ENCODE measurements at places on chromosomes 2 and 18. TPM values are rescaled to one million over a fixed set of nuclear protein-coding genes. Genes with fewer than 3 reads are reported as not detected.

DNA sequence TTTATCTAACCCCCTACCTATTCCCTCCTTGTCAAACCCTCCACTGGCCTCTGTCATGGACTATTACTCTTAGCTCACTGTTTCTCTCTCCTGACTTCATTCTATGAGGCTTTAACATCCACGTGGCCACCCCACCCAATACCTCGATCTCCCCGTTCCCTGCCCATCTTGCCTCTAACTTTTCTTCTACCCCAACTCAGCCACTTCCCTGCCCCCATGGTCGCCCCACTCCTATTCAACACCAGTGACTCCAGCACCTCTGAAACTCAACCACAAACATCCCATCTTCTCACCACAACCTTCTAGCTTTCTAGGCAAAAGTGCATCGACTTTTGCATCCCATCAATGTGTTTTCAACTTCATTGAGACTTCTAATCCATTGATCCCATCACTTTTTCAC lies 94.2 kb upstream of the EPAS1 start:
- no peak overlapping the region for H3K27ac ChIP-seq
- no peak overlapping the region for H3K4me3 ChIP-seq
- DNase-seq: no peak
- H3K36me3 ChIP-seq: 0 out of 2 replicates have a peak, but pooled peaks cover 2% of the 10 kb centered on the region
- peaks cover 10% of the 10 kb centered on the region for H3K4me1 ChIP-seq

The ZNF2 gene
- total RNA-seq: 2.4 TPM

DNA sequence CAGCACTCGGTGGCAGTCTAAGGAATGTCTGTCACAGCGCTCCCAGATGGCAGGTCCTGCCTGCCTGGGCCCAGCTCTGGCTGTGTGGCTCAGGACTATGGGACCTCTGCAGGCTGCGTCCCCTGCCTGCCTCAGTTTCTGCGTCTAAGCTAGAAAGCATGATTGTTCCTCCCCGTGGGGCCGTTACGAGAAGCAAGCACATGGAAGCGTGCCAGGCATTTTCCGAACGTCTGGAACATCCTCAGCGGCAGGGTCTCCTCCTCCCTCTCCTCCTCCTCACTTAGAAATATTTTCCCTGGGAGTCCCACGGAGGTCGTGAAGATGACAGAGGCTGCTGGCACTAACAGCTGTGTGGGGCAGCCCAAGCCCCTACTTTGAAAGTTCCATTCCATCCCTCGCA lies 43.3 kb downstream of the LRRFIP1 start:
- H3K27me3 ChIP-seq: no peaks in the 10 kb centered on the region
- no peak overlapping the region for H3K4me3 ChIP-seq
- no peak for DNase-seq
- no peak overlapping the region for H3K27ac ChIP-seq
- H3K4me1 ChIP-seq: peaks cover 68% of the 10 kb centered on the region

- H3K4me3 ChIP-seq: no peak overlapping the region
- no peak for DNase-seq
- H3K4me1 ChIP-seq: no peaks in the 10 kb centered on the region
- H3K27ac ChIP-seq: no peak overlapping the region
- no peaks in the 10 kb centered on the region for H3K27me3 ChIP-seq
Measured at GRCh38 chr2:203543898-203544328, 8.8 kb upstream of the RAPH1 start.

DNA sequence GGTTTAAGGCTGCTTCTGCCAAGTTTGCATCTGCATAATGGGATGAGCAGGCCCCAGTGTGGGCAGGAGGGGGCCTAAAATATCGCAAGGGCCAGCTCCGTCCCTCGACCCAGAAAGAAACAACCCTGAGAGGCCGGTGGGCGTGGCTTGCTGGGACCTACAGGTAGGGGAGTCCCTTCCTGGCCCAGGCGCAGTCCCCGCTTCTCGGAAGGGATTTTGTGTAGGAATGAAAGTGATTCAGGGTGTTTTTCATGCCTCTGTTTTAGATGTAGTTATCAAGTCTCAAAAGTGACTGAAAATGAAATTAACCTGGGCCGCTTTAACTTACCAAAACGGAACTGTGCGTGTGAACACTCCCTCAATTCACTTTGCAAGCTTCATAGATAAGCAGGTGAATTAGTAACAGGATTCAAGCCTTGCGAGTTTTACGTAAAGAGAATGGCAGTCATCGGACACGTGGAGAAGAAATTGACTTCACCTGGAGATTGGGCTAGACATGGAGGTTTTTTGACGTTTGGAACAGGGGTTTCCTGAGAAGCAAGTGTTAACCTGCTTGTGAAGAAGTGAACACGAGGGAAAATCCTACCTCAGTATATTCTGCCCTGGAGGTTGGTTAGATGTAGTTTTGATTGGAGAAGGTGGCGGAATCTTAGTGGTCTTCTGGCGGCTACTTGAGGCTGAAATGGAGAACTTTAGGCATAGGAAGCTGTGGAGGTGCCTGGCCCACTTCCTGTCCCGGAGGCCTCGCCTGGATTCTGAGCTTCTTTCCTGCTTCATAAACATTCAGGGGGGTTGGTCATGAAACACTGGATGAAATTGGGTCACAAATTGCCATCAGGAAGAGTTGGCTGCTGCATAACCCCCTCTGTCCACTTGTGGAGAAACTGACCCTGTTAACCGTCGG lies 1.7 kb downstream of the NCK2 start:
- H3K27ac ChIP-seq: peak overlapping the region; percentile 67
- peak overlapping the region; percentile 78 for H3K4me3 ChIP-seq
- H3K4me1 ChIP-seq: peaks cover 52% of the 10 kb centered on the region
- peaks cover 8% of the 10 kb centered on the region for H3K27me3 ChIP-seq
- peaks cover 19% of the 10 kb centered on the region for H3K36me3 ChIP-seq

The SCN3A gene
- not detected for total RNA-seq

DNA sequence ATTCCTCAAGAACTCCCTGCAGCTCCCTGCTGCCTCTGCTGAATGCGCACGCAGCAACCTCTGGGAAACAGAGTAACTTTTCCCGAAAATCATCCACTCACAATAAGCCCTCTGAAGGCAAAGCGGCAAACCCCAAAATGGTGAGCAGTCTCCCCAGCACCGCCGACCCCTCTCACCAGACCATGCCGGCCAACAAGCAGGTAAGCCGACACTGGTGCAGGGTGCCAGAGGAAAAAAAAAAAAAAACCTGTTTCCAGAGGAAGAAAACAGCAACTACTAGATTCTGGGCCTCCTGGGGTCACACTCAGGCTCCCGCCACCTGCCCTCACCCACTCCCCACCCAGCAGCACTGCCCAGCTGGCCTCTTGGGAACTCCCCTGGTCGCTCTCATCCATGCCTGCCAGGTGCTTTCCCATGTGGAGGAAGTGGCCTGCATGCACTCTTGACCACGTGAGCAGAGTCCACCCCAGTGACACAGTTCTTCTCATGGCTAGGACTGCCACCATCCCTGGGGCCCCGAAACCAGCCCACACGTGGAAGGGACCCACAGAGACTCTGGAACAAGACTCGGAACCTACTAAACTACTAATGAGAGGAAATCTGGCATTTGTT lies 36.9 kb downstream of the KCTD18 start:
- H3K27ac ChIP-seq: peak overlapping the region; percentile 48
- H3K4me1 ChIP-seq: peaks cover 42% of the 10 kb centered on the region
- no peaks in the 10 kb centered on the region for H3K27me3 ChIP-seq
- peaks cover 85% of the 10 kb centered on the region for H3K36me3 ChIP-seq
- no peak for DNase-seq
- H3K4me3 ChIP-seq: no peak overlapping the region

GRCh38 chr2:7588295-7588694 lies 671.1 kb downstream of the RNF144A start:
- peaks cover 9% of the 10 kb centered on the region for H3K27me3 ChIP-seq
- peaks cover 17% of the 10 kb centered on the region for H3K4me1 ChIP-seq
- DNase-seq: no peak
- H3K36me3 ChIP-seq: no peaks in the 10 kb centered on the region

- H3K36me3 ChIP-seq: no peaks in the 10 kb centered on the region
- H3K27me3 ChIP-seq: no peaks in the 10 kb centered on the region
- H3K27ac ChIP-seq: no peak overlapping the region
- no peak overlapping the region for H3K4me3 ChIP-seq
- peaks cover 6% of the 10 kb centered on the region for H3K4me1 ChIP-seq
Measured at GRCh38 chr2:168145011-168145410, 102.4 kb downstream of the STK39 start.

The EPB41L3 gene
- total RNA-seq: 20.1 TPM

DNA sequence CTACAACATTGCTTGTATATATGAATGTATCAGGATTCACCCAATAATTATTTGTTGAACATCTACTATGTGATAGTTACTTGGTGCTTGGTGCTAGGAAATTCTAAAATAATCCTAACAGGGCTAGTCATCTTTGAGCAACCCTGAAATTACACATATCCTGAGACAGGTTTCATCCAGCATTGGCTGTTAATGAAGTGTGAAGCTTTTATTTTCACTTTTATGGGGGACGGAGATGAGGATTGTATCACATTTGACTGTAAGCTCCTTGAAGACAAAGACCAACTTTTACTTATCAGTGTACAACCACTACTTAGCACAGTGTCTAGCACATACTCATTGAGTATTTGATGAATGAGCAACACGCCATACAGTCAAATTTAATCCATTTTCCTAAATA lies 6.8 kb upstream of the GALM start:
- no peak overlapping the region for H3K27ac ChIP-seq
- H3K36me3 ChIP-seq: no peaks in the 10 kb centered on the region
- DNase-seq: no peak
- H3K27me3 ChIP-seq: no peaks in the 10 kb centered on the region
- H3K4me3 ChIP-seq: no peak overlapping the region

The HDHD2 gene
- 57.6 TPM for total RNA-seq

- H3K36me3 ChIP-seq: no peaks in the 10 kb centered on the region
- H3K4me3 ChIP-seq: no peak overlapping the region
- H3K4me1 ChIP-seq: peaks cover 16% of the 10 kb centered on the region
- no peak for DNase-seq
- peak overlapping the region; percentile 32 for H3K27ac ChIP-seq
- no peaks in the 10 kb centered on the region for H3K27me3 ChIP-seq
Measured at GRCh38 chr2:128784626-128785306, 466.1 kb upstream of the HS6ST1 start.

DNA sequence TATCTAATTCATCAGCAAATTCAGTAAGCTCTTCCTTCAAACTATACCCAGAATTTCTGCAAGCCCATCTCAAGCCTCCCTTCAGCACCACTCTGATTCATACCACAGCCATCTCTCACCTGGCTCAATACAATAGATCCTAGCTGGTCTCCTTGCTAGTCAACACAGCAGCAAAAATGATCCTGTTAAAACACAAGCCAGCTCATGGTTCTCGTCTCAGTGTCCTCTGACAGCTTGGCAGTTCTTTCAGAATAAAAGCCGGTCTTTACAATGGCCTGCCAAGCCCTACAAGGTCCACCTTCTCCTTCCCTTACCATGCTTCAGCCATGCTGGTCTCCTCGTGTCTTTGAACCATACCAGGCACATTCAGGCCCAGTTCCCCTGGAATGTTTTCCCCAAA lies 296.9 kb upstream of the RND3 start:
- H3K4me3 ChIP-seq: no peak overlapping the region
- peaks cover 9% of the 10 kb centered on the region for H3K4me1 ChIP-seq
- H3K27ac ChIP-seq: no peak overlapping the region
- H3K27me3 ChIP-seq: no peaks in the 10 kb centered on the region
- no peaks in the 10 kb centered on the region for H3K36me3 ChIP-seq

DNA sequence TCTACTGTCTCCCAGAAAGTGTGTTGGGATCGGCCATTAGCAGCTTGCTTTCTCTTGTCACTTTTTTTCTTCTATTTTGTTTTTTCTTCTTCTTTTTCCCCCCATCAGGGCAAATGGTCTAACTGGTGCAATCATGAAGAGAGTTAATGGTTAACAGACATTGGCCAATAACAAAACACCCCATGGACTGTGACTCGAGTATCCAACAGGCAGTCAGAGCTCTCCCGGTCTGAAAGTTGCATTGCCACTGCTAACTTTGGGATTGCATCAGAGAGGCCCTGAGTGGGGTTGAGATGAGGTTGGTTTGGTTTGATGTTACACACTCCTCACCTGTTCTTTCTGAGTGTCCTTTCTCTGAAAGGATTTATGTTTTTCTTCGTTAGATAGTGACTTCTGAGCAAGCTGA lies 12.9 kb upstream of the SNORC start:
- no peak for DNase-seq
- no peak overlapping the region for H3K27ac ChIP-seq
- no peaks in the 10 kb centered on the region for H3K27me3 ChIP-seq
- peaks cover 27% of the 10 kb centered on the region for H3K36me3 ChIP-seq
- H3K4me3 ChIP-seq: no peak overlapping the region
- H3K4me1 ChIP-seq: no peaks in the 10 kb centered on the region

- H3K36me3 ChIP-seq: no peaks in the 10 kb centered on the region
- no peak overlapping the region for H3K27ac ChIP-seq
- no peak for DNase-seq
- H3K27me3 ChIP-seq: no peaks in the 10 kb centered on the region
- no peak overlapping the region for H3K4me3 ChIP-seq
Measured at GRCh38 chr2:211722928-211723327, 815.7 kb downstream of the ERBB4 start.

GRCh38 chr18:27478459-27478858 lies 293.4 kb upstream of the CHST9 start:
- H3K27me3 ChIP-seq: no peaks in the 10 kb centered on the region
- H3K27ac ChIP-seq: no peak overlapping the region
- no peaks in the 10 kb centered on the region for H3K36me3 ChIP-seq
- H3K4me3 ChIP-seq: no peak overlapping the region

- H3K36me3 ChIP-seq: peaks cover 12% of the 10 kb centered on the region
- no peaks in the 10 kb centered on the region for H3K27me3 ChIP-seq
- peak overlapping the region; percentile 62 for H3K4me3 ChIP-seq
Measured at GRCh38 chr2:213187833-213188532, 36.6 kb upstream of the IKZF2 start.

The GALNT5 gene
- total RNA-seq: 0.34 TPM

The STAT4 gene
- total RNA-seq: 0.44 TPM

The TACR1 gene
- total RNA-seq: 0.23 TPM

All from WTC11 (cell line).